ENCODE measurements at places on chromosomes 6 and 20.

GRCh38 chr6:6930223-6930880 is 177.4 kb upstream of the RREB1 start:
- no peak for DNase-seq

GRCh38 chr6:163369141-163369540 is 45.4 kb upstream of the QKI start:
- no peak for DNase-seq

DNA sequence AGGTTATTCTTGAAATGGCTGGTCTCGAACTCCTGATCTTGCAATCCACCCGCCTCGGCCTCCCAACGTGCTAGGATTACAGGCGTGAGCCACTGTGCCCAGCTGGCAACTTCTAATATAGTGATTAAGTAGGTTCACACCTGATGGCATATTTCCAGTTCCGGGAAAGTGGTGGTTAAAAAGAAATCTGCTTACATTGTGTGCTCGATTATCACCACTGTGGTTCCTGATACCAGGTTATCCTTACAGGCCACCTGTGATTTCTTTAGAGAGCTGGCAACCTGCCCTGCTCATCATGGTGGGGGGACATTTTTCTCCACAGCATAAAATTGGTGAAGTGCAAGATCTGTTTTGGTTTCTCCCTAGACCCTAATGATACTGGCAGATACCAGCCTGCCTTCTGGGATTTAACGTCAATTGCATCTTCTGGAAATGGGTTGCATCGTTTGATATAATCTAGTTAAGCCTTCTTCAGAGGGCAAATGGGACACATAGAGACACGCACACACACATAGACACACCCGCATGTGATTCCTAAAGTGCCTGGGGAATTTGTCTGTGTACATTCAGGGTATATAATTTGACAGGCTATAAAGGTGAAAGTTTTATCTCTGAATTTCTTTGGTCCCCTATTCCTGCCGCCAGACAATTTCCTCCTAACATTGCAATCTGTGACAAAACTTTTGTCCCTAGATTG is 49.7 kb upstream of the CITED2 start:
- DNase-seq = no peak

GRCh38 chr6:39884696-39885095 is 49.6 kb downstream of the MOCS1 start:
- DNase-seq = peak; percentile 27

- peak; percentile 14 for DNase-seq
These were observed 97.2 kb downstream of the SPTLC3 start for GRCh38 chr20:13105864-13106457.
